Activated naive CD4-positive, alpha-beta T cell (primary cell): ENCODE measurements at places on chromosomes 1 and 21.

- DNase-seq = no peak
Measured at GRCh38 chr1:174134003-174134659, 25.2 kb upstream of the RABGAP1L start.

- no peak for DNase-seq
Measured at GRCh38 chr1:204326771-204327300, 32.9 kb downstream of the PLEKHA6 start.

DNA sequence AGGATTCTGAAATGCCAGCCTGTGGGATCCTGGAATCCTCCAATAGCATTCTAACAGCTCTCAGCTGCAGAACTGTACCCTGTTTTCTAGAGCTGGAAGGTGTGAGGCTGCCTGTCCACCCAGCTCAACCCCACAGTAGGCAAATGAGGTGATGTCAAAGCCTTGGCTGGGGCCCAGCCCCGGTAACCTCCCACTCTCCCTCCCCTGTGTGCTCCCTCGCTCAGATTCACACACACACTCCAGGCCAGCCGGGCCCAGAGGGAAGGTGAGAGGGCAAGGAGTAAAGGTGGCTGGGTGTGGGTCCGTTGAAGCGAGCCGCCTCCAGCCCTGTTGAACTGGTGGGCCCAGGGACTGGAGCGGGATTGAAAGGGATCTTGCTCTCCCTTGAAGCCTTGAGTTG lies at the start of gene BSND:
Gene BSND, plus strand, starts transcription at position 257 of the 400 bp plus-strand sequence. CDS start 254 bp downstream, outside the sequence.
- DNase-seq = no peak

GRCh38 chr1:181141431-181141910 lies 53.0 kb downstream of the IER5 start:
- no peak for DNase-seq

DNA sequence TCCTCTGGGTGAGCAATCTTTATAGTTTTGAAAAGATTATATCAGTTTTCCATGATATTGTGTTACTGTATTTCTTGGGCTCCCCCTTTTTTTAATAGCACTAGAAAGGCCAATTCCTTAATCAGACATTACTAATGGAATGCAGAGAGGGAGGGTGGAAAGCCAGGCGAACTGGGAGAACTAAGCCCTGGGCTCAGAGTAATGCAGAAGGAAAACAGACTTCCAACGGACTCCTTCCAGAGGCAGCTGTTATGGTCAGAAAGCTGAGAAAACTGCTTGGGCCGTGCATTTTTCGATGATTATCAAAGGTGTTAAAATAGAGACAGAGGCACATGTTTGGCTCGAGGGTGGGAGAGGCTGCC lies 206.3 kb downstream of the FOXD2 start:
- no peak for DNase-seq

GRCh38 chr1:25476186-25477097 lies 45.7 kb downstream of the MACO1 start:
- DNase-seq = no peak

DNA sequence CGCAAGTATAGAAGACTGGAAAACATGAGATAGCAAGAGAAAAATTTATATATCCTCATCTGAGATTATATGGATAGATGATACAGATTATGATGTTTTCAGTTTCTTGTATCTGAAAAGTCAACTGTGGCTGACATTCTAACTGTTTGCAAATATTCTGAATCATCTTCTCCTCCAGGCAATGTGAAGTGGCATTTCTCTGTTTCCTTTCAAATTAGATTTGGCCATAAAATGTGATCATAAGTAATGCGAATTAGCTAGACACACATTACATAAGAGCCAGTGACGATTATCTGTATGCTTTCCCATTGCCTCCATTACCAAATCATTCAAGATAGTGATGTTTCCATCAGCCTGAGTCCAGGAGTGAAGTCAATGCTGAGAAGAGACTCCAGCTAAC lies 265.2 kb downstream of the BRINP3 start:
- DNase-seq = no peak

GRCh38 chr1:22709891-22710700 lies 543 bp upstream of the EPHB2 start:
- no peak for DNase-seq

DNA sequence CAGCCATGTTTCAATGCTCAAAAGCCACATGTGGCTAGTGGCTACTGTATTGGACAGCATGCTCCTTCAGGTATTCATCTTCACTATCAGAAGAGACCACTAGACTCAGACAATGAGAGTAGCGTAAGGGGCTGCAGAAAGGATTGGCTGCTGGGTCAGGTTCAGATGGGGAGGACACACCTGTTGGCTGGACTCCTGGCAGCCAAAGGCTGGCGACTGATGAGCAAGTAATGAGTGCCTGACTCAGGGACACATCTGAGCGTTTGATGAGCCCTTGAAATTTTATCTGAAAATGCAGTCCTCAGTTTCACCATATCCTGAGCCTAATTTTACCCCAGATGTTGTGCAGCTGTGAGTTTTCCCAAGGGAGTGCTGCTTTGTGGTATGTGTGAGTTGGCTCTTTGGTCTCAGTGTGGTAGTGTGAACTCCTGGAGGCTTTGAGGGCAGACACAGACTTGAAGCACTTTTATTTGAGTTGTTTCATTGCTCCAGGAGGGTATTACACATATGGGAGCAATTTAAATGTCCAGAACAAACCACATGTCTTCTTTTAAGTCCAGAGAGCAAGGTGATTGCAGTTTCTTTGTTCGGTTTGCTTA lies 9.6 kb downstream of the ST6GALNAC3 start:
- no peak for DNase-seq
